ENCODE measurements at places on chromosomes 5 and 9.
A peak's percentile ranks its signal among the peaks of the same experiment; 100 is the strongest.

- no peak for DNase-seq
These were observed 175.1 kb upstream of the S1PR3 start for GRCh38 chr9:88816141-88816540.

DNA sequence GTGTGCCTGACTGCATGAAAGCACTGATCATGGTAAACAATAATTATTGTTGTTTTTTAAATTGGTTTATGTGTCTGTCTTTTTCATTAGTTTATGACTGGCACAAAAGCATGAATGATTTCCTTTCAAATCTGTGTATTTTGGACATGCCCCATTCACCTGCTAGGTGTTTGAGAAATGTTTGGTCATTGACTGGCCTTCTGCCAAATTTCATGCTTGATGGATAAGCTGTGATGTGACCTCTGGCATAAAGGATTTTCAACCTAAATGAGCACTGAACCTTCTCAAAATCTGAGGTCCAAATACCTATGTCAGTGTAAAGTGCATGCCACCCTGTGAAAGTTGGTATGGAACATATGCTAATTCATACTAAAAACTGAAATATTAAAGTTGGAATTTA lies 204.5 kb downstream of the BRINP1 start:
- DNase-seq, result no peak

DNA sequence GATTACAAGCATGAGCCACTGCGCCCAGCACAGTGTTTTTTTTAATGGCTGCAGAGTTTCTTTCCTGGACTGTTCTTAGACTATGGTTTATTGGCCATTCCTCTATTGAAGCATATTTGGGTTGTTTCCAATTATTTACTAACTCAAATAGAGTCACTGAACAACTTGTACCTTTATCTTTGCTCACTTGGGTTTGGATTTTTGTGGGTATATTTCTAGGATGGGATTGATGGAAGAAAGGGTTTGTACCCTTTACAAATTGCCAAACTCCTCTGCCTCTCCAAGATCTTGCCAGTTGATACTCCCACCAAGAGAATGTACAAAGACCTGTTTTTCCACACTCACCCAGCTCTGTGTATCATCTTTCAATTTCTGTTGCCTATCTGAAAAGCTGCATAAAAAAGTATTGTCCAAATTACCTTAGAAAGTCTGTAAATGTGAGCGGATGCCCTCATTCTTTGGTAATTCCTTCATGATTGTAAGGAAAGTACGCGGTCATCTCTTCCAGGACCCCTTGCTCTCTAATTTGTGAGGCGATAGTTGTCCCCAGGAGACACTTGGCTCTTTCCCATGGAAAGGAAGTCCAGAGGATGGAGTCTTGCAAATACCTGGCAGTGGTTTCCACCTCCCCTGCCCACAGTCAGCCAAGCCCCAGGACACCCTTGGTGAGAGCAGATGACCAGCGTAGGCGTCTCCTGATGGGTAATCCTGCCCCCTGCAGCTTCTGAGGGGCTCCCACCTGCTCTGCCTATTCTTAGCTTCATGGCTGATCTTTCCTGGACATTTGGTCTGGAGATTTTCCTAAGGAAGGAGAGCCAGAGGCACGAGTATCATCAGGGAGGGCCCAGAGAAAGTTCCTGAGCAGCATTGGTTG lies 33.0 kb downstream of the ARHGEF37 start:
- DNase-seq, result no peak

GRCh38 chr5:54317511-54318260 lies 7.3 kb upstream of the ARL15 start:
- DNase-seq, result no peak

DNA sequence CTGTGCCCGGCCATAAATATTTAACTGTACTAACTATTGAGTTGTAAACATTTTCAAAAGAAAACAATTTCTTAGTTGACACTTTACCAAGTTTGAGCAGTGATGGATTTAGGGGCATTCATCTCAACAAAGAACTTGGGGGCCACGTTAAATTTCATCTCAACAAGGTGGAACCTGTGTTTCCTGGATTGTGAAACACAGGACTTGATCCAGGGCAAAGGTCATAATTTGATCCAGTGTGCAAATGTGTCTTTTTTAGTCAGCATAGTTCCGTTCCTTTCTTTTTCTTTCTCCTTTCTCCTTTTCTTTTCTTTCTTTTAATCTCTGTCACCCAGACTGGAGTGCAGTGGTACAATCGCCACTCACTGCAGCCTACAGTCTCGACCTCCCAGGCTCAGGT lies 3.1 kb downstream of the GFRA3 start:
- no peak for DNase-seq

DNA sequence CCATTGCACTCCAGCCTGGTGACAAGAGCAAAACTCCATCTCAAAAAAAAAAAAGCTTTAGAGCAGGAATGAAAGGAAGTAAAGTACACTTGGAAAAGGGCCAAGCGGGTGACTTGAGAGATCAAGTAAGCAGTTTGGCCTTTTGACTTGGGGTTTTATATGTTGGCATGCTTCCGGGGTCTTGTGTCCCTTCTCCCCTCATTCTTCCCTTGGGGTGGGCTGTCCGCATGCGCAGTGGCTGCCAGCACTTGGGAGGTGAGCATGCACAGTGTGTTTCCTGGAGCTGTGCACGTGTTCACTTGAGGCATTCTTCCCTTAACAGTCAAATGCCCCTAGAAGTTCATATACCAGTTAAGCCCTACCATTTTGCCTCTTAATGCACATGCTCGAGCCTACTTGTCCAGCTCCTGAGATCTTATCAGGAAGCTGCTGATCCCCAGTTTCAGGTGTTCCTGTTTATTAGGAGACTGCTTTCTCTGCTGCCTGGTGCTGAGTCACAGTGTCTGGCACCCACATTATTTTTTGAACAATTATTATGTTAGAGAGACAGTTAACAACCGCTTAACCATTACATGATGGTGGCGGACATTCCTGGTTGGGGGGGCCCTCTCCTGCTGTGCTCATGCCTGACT lies 32.6 kb upstream of the PRRC2B start:
- no peak for DNase-seq

- no peak for DNase-seq
These were observed 208.8 kb upstream of the TAS2R1 start for GRCh38 chr5:9838916-9839315.

DNA sequence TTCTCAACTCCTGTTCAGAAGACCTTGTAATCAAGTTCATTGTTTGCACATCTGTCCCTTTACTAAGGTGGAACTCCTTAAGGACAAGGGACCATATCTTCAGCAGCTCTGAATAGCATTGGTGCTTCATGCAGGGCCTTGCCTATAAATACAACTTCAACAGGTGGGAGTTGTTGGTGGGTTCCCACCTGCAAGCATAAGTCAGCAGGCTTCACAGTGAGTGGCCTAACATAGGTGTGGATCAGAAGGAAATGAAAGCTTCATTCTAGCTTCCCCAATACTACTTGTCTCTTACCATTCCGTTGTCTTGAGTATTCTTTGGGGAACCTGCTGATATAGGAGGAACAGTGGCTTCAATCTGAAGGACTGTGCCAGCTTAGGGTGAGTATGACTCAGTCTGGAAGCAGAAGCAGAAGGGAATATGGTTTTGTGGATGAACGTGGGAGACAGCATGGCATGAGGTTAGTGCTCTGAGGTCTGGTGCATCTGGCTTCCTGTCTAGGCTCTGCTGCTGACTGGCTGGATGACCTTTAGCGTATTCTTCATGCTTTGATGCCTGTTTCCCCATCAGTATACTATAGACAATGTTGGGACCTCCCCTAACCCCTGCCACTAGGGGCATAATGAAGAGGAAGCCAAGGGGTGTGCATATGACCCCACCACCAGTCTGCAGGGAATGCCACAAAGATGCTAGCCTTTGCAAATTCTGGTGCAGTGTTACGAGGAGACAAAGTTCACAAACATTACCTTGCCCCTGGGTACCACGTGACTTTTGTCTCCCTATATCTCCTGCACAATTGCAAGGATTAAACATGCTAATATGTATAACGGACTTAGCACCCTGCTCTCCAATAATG lies 192.3 kb downstream of the PALM2AKAP2 start:
- DNase-seq, result peak; percentile 16

DNA sequence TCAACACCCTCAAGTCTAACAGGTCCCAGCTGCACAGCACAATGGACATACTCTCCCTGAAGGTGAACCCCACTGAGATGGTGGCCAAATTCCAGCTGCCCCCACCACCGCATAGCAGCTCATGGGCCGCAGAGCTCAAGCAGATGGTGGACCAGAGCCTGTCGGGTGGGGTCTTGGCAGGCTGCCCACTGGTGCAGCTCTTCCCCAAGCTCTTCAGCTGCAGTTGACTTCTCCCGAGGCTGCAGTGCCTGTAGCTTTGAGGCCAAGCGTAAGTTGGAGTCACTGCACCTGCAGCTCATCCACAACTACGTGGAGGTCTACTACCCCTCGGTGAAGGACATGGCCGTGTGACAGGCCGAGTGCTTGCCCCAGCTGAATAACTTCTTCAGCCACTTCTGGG lies 56.6 kb upstream of the SPTLC1 start:
- no peak for DNase-seq

DNA sequence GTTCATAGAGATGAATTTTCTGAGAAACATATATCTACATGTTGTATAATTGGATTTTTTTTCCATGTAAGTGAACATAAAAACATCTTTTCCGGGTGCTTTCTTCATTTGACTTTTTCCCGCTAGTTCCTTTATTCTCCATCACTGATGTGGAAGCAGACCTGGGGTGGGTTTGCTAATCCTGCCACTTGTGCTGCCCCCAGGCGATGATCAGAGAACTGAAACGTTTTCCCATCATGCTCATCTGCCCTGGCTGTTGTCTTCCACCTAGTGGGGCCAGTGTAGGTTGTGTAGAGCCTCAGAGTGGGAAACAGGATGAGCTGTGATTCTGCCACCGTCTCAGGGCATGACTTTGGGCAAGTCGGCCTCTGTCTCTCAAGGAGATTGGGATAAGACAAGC lies 34.2 kb upstream of the TGFBR1 start:
- no peak for DNase-seq

- DNase-seq, result no peak
These were observed 59.8 kb downstream of the ARHGEF37 start for GRCh38 chr5:149641000-149641576.

GRCh38 chr9:110252509-110253139 lies 3.7 kb downstream of the TXN start:
- no peak for DNase-seq

GRCh38 chr5:169415948-169416347 lies 115.0 kb upstream of the SLIT3 start:
- no peak for DNase-seq

DNA sequence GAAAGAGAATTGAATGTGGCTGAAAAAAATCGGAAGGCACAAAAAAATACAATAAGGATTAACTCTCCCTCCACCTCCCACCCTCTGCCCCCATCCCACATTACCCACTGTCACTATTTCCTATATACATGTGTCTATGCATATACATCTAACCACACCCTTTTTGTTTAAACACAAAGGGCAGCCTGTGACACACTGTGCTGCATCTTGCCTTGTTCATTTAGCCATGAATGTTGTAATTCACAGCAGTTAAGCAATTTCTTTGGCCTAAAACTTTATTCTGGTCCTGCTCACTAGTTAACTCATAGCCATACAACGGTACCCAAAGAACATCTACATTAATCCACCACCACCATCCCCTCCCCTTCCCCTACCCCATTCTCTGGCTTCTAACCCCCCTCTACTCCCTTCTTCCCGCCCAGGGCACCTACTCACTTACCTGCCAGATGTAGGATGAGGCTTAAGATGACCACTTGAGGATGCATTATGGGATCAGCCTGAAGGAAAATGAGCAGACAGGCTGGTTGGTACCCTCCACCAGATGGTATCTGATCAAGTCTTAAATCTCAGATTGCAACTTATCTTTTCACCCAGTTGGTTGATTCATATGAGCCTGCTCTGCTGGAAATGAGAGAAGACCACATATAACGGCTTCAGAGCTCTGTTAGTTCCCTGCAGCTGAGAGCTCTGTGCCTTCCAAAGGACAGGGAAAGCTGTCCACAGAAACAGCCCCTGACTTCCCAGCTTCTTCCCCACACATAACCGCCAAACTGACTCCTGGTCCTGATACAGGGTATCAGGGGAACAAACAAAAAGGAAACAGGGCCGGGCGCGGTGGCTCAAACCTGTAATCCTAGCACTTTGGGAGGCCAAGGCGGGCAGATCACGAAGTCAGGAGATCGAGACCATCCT lies 1.2 kb downstream of the HAVCR1 start:
- no peak for DNase-seq

DNA sequence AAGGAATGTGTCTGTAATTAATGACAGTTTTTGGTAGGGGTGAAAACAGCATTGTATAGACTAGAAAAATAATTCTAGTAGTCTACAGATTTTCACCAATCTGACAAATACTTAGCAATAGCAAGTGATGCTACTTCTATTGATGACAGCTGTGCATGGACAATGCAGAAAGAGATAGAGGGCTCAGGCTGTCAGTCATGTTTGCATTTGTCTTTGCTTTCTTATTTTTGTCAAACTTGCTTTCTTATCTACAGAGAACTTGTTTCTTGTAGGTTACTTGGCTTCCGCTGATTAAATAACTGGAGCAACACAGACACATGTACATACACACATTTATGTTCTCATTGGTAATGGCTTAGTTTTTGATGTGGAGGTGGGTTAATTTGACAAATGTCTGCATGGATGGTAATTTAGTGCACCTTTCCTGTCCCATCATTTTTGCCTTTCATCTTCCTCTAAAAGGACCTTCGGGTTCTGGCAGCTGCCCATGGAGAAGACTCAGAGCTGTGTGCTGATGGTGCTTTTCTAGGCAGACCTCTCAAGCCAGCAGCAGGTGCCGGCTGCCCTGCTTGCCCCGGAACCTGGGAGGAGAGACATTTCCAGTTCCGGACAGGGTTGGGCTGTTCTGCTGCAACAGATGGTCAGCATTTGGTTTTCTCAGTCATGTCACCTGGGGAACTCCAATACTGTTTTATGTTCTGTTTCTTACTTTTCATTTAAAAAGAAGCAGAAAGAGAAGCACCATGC lies 28.8 kb downstream of the CAMK4 start:
- no peak for DNase-seq

GRCh38 chr5:7941692-7942091 lies 72.7 kb downstream of the MTRR start:
- no peak for DNase-seq

DNA sequence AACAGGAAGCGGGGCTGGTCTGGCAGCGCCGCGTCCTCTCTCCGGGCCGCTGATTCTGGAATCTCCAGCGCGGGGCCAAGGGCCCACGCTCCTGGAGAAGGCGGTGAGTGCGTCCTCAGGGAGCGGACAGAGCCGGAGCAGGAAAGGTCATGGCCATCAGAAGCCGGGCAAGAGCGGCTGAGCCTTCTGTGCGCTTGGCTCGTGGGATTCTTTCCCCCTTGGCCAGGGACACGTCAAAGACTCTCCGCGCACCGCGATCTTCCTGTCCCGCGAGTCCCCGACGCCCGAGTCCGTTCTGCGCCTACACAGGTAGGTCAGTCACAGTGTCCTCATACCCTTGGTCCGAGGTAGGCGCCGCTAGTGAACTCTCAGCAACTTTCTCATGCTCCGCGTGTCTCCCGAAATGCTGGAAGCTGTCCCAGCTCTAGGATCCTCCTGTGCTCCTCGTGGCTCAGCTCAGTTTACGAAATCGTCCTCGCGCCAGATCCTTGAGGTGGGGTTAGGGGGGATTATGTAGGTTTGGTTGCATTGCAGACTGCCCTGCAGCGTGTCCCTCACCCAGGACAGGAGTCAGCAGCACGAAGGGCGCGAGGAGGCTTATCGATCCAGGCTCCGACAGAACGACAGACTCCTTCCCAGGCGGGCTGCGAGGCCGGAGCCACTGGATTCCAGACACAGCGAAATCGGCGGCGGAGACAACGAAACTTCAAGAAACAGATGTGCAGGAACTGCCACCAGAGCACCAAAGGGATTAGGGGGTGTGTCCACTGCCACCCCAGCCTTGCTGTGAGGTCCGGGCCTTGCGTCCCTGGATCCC lies 8.7 kb downstream of the LHX6 start:
- no peak for DNase-seq

- DNase-seq, result no peak
These were observed 579 bp downstream of the ADAMTS16 start for GRCh38 chr5:5140479-5141338.
